ENCODE measurements at places on chromosomes 3 and 15.
A peak's percentile ranks its signal among the peaks of the same experiment; 100 is the strongest.

- no peak for DNase-seq
Observed at GRCh38 chr3:71247958-71248335, 335.6 kb downstream of the FOXP1 start.

- no peak for DNase-seq
Observed at GRCh38 chr3:142276781-142277180, 51.4 kb upstream of the GK5 start.

GRCh38 chr3:126349611-126350501 lies 7.4 kb downstream of the KLF15 start:
- DNase-seq = no peak

- no peak for DNase-seq
Observed at GRCh38 chr15:101232677-101233076, 19.2 kb downstream of the CHSY1 start.

- no peak for DNase-seq
Observed at GRCh38 chr15:39591141-39591895, 10.4 kb downstream of the THBS1 start.

GRCh38 chr3:181330257-181330656 lies 340.7 kb upstream of the DNAJC19 start:
- no peak for DNase-seq

DNA sequence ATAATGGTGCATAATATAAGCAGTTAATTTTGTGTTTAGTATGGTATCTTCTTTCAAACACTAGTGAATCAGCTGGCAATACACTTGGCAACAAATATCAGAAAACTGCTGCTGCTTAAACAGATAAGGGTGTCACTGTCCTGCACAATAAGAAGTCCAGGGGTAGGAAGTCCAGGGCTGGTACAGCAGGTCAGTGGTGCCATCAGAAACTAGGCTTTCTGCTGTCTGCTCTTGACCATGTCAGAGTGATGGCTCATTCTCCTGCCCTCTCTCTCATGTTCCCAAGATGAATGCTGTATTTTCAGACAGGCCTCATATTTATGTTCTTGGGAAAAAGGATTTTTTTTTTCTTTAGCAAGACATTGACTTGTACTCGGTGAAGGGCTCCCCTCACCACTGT lies 9.2 kb upstream of the GRK7 start:
- no peak for DNase-seq

DNA sequence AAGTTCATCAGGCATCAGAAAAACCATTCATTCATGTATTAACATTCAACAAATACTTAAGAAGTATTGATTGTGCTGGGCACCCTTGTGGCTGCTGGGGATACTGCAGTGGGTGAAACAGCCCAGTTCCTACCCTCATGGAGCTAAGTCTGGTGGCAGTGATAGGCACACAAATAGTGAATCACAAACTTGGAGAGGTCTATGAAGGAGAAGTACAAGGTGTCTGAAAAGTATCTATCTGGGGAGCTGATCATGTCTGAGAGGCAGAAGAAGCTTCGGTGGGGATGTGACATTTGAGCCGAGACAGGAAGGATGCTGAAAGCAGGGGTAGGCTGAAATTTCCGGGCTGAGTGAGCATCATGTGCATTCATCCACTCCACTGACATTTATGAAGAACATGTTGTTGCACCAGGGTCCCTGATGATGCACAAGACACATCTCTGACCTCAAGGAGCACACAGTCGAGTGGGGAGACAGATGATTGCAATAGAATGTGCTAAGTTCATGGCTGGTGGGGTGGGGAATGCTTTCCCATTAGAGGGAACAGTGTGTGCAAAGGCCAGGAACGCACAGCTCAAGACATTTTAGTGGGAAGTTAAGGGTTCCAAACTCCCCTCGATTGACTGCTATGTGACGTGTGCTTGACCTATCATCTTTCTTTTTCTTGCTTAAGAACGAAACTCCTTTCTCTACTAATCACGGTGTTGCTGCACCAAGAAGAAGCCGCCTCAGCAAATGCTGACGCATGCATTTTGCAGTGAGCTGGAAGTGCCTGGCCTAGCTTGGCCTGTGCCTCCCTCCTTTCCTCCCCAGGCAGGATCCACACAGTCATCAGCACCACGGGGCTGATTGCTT lies 309.1 kb upstream of the ICE2 start:
- no peak for DNase-seq

- DNase-seq = peak; percentile 73
Observed at GRCh38 chr15:64224511-64224910, 61.7 kb upstream of the PPIB start.

DNA sequence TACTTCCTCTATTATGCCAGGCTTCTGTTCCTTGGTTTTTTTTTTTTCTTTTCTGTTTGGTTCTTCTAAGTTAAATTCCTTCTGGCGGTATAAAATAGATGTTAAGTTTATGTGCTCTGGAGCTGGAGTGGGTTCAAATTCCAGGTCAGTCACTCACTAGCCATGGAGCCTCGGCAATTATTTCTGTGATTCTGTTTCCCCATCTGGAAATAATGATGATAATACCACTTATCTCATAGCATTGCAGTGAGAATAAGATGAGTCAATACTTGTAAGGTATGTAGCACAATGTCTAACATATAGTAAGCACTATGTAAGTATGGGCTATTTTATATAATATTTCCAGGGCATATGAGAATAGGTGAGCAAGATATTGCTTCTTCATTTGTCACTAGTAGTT lies 33.2 kb upstream of the ZDHHC23 start:
- no peak for DNase-seq

DNA sequence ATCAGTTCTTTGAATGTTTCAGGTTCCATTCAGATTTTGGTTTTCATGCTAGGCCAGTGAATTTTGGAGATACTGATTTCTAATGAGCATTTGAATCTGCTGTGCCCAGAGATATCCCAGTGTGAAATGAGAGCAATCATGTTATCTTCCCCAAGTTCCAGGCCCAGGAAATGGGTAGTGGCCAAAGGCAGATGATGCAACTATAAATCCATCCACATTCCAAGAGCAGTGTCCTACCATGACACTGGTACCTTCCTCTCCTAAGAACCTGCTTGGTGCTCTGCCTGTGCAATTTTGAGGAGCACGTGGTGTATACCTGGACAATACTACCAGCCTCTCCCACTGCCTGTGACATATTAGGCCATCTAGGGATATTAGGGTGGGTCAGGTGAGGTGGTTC lies 186.8 kb downstream of the SLCO3A1 start:
- DNase-seq = no peak

- DNase-seq = no peak
Observed at GRCh38 chr15:68574046-68574445, 4.7 kb upstream of the CORO2B start.

GRCh38 chr15:33084661-33085060 lies 109.9 kb downstream of the FMN1 start:
- DNase-seq = no peak

- no peak for DNase-seq
Observed at GRCh38 chr3:140355481-140355880, 322.4 kb upstream of the TRIM42 start.

DNA sequence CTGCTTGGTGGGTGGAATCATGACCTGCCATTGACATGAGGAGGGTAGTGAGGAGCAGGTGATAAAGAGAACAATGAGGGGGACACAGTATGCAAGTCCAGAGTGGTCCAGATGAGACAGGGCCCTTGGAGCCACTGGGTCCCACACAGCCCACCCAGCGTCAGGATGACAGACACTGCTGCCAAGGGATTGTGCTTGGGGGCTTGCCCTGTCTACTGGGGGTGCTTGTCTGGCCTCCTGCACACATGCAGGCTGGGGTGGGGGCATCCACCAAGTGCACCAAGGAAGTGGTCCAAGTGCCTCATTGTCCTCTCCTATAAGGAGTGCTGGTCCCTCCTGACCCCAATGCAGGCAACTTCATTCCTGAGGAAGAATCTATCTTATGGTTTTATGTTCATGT lies 39.2 kb upstream of the CTSH start:
- no peak for DNase-seq

- DNase-seq = no peak
Observed at GRCh38 chr3:194956697-194957396, 271.2 kb downstream of the FAM43A start.

- DNase-seq = no peak
Observed at GRCh38 chr3:126644615-126645014, 10.3 kb downstream of the TXNRD3 start.

GRCh38 chr15:52746162-52746757 lies 43.9 kb downstream of the ONECUT1 start:
- DNase-seq = no peak

DNA sequence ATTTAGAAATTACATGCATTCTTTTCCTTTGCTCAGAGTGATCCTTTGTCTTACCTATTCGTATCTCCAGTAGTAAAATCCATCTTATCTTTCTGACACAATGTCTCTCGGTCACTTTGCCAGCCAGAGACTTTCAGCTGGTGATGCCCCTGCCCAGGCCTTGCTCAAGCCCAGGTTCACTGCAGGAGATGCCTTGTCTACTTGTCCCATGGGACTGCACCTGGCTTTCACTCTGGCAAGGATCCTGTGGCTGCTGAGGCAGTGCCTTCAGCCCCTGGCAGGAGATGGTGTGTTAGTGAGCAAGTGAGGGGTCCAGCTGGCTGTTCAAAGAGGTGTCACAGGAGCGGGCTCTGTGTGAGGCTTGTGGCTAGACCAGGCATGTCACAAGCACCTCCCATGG lies 1268.9 kb downstream of the OTOL1 start:
- DNase-seq = no peak

GRCh38 chr15:99925661-99926461 lies 192.6 kb upstream of the LYSMD4 start:
- peak; percentile 39 for DNase-seq

GRCh38 chr3:139238281-139239030 lies 105.4 kb upstream of the MRPS22 start:
- no peak for DNase-seq

DNA sequence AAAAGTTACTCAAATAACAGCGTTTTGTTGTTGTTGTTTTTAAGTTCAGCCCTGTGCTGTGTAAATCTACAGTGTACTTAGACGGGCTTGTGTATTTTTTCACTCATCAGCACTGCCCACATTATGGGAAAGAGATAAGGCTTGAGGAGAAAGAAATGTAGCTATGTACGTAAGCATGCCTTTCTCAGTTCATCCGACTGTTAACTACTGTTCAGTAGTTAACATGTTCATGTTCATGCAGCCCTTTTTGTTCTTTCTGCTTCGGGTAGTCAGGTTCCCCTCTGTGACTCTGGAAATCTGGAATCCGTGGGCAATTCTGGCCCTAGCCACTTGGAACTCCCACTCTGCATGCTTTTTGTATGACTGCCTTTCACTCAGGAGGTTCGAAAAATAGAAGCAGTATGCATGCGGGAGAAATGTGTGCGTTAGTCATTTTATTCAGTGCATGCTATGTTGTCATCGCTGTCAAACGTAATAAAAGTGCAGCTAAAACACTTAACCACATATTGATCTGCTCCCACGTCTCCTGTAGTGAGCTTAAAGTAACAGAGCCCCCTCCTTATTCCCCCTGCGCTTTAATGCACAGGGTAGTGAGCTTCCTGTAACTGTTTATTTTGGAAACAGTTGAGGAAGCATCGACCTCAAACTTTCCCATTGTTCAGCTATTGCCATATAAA lies 283.1 kb upstream of the NR2F2 start:
- no peak for DNase-seq

DNA sequence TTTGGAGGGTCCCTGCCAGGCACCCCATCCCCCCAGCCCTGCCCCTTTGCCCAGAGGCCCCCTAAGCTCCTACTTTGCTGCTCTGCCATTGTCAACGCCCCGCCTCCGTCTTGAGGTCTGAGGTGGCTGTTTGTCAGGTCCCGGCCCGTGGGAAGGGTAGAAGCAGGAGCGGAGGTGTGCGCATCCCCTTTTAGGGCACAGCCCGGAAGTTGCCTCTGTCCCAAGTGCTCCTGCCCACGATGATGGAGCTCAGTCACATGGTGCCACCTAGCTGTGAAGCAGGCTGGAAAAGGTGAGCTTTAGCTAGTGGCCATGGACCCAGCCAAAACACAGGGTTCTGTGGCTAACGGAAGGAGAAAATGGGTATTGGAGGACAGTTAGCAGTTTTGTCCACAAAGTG lies 28.5 kb upstream of the LCTL start:
- no peak for DNase-seq

DNA sequence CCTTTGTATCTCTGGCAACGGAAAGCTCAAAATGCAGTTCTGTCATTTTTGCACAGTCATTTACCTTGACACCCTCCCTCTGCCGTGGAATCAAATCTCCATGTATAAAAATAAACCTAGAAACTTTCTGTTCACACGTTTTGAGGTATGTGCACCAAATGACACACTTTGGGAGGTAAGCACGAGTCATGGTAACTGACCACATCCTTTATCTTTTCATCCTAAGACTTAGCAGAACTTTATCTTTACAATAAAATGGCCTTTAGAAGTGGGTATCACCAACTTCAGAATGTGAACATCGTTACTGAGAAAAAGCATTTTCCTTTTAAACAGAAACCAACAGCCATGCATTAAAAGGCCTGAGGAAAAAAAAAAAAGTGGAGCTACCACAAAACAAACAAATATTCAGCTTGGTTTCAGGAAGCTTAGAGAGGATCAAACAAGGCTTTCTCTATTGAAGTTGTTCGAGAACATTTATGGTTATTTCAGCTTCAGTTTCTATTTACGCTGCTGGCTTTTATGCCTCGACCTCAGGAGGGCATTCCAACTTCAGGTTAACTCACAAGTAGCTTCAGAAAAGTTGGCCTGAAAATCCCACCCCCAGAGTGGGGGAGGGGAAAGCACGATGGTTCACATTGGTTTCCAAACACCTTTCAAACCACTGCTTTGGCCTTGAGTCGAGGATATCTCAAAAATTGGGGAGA lies 171.1 kb upstream of the ICE2 start:
- no peak for DNase-seq

DNA sequence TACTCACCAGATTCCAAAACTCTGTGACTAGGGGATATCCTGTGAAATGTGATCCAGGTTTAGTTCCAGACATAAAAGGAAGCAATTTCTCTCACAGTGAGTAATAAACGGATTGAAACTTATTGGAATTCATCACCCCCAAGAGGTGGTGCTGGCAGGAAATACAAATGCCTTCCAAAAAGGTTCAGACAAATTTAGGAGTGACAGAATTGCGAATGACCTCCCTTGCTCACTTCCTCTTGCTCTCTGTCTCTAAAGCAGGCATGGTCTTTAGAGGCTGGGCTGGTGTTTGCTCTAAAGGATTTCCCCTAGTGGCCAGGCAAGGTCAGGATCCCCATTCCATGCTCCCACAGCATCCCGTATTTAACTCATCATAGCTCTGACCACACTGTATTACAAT lies 449.4 kb upstream of the PPP2R3A start:
- DNase-seq = no peak

DNA sequence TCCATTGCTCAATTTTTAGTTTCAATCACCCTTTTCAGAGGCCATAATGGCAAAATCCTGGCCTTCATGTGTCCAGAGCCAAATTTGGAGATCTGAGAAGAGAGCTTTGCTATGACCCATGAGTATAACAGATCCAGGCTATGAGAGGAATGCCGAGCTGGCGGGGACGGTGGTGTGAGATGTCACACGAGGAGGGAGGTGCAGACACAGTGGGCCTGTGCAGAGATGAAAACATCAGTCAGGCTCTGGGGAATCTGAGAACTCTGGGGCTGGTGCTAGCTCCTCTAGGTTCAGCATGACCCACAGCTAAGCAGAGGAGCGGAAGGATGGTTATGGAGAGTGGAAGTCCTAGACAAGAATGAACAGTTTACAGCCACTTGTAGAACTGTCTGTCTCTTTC lies 398.3 kb upstream of the ATP10A start:
- no peak for DNase-seq

- DNase-seq = no peak
Observed at GRCh38 chr3:81911221-81911620, 149.8 kb upstream of the GBE1 start.

- no peak for DNase-seq
Observed at GRCh38 chr15:99201408-99202175, 47.8 kb downstream of the TTC23 start.
